ENCODE measurements at places on chromosomes 1 and 21.

DNA sequence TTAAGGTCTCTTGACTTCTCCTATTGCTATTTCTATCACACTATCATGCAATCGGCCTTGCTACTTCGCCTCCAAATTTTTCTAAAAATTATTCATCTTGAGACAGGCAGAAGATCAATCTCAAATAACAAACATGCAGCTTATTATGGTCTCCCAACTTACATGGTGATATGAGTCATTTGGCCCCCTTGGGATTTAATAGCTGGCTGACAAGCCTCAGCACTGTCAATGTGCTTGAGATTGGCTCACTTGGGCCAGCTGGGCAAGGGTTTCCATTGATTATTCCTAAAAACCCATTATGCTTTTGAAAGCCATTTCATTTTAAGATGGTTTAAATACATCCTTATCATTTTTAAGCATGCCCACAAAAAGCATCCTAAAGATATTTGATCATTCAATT lies 224.5 kb upstream of the NFIA start:
- no peak for DNase-seq

DNA sequence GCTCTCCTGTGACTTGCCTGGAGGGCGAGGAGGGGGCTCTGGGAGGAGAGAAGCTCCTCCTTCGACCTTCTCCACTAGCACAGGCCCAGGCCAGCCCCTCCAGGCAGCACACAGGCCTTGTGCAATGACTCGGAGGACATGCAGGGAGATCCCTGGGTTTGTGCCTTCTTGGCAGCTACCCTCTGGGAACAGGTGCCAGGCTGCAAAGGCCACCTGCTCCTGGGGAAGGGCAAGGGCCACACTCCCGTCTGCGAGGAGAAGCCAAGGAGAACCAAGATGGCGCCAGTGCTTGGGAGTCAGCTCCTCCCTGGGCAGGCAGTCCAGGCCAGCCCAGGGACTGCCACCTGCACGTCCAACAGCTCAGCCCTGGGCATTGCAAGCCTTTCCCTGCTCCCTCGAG lies 15.3 kb downstream of the CASZ1 start:
- DNase-seq = no peak

- DNase-seq = no peak
These were observed 449.1 kb upstream of the KAZN start for GRCh38 chr1:14149431-14149830.

DNA sequence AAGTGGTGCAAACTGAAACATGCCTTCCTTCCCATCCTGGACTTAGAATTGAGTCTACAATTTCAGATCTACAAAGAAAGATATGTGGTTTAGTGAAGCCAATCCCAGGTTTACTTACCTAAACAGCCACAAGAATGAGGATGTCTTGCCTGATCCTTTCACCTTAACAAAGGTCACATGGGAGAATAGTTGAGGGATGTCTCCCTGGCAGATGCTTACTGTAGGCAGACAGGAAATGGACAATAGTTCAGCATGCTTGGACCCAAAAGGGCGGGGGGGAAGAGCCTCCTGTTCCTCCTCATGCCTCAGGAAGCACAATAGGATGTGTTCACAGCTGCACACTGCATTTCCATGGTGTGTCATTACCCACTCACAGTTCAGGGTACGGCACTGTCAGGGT lies 492.7 kb upstream of the USP24 start:
- DNase-seq = no peak

DNA sequence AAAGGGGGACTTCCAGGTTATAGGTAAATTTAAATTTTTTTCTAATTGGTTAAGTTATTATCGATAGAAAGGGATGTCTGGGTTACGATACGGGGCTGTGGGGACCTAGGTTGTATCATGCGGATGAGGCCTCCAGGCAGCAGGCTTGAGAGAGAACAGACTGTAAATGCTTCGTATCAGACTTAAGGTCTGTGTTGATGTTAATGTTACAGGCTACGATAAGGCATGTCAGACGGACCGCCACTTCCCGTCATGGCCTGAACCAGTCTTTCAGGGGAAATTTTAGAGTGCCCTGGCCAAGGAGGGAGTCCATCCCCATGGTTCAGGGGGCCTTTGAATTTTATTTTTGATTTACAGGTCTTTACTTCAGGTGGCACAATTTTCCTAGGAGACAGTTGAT lies 16.7 kb downstream of the ABCG1 start:
- no peak for DNase-seq

DNA sequence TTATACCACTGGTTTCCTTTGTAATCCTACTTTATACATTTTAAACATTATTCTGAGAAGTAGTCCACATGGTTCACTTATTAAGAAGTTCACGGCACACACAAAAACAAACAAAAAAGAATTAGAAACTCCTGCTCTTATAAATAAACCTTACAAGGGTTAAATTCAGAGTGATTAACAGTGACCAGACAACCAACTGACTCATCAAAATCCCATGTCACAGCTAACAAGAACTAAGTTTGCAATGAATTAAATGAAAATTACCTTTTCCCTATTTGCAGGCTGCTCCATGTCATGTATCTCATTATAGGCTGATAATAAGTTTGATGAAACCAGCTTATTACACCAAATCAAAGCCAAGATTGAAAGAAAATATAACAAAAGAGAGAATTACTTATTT lies 77.5 kb downstream of the PUM1 start:
- DNase-seq = no peak

GRCh38 chr21:41360072-41360821 lies 1.6 kb upstream of the MX2 start:
- DNase-seq = peak; percentile 25

DNA sequence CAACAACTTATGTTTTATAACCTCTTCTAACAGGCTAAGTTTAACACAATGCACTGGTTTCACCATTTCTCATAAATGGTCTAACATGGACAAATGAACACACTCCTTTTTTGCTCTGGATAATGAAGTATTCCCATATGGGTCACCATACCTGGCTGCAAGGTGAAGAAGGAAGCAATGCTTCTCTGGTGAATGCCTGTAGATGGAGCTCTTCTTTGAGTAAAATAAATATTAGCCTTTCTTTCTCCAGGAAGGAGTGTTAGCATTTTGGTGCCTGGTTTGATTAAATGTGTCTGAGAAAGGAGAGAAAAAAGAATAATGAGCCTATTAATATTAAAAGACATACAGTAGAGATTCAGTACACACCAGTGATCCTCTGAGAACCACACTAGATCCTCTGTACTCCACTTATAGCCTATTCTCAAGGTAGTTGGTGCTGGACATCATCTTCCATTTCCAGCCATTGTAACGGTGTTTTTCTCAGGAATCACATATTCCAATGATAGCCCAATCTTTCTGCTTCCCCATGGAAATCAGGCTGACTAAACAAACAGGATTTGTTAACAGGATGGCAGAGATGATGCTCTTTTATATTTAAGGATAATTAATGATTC lies 17.6 kb downstream of the MTFR1L start:
- no peak for DNase-seq

- peak; percentile 8 for DNase-seq
These were observed 86.6 kb upstream of the DPH5 start for GRCh38 chr1:101112051-101112780.

GRCh38 chr1:40421431-40422384 lies 28.6 kb upstream of the ZFP69B start:
- peak; percentile 11 for DNase-seq

DNA sequence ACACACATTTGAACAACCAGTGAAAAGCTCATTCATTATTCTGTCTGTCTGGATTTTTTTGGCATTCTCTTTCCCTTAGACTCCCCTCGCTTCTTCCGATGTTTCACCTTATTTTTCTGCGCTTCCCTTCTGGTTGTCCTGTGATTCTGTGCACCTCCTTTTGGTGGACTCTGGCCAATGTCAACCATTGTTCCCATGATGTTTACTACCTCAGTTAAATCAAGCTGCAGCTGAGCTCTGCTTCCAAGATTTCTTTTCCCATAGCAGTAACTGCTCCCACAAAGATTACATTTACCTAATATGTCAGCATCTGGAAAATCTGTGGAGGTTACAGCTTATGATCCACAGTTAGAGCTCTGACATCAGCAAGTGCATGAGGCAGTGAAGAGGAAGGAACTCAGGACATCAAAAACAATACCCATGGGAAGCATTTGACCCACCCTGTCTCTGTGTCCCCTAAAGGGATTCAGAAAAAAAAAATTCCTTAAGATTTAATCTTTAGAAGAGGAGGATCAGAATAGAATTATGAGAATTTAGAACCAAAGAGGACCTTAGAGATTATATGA lies 69.9 kb upstream of the ADAMTS5 start:
- no peak for DNase-seq

DNA sequence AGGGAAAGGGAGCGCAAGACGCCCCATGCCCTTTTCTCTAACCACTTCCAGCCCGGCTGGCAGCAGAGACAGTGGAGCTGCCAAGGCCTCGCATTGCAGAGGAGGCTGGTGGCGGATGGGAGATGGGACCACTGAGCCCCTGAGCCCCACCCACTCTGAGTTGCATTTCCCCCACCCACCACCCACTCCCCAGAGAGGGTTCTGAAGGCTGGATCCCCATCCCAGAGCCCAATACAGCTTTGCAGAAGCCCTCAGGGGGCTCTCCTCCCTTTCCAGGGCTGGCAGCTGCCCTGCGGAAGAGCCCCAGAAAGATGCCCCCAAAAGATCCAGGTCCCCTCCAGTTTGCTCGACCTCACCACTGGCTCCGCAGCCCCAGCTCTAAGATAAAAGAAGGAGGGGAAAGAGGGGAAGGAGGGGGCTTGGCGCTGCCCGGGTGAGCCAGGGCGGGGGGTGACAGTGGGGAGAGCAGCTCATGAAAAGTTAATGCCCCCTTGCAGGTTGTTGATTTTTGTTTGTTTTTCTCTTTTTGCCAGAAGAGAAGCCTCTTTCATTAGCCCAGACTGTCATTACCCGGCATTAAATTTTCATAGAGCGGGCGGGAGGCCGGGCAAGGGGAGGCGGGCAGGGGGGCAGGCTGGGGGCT lies 38.4 kb upstream of the CASZ1 start:
- DNase-seq = no peak

DNA sequence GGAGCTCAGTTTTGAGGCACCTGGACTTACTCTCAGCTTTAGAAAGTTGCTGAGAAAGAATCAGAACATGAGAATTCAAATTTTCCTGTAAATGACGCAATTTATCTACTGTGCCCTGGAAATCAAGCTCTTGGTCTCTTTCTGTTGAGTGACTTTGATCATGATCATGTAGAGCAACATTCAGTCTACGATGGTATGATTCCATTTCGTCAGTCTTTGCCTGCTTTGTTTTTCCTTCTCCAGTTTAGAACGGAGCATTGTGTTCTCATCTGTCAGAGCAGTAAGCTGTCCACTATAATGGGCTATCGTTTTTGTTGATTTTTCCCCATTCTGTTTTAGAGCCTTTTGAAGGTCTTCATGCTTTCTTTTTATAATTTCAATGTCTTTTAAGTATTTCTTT lies 20.7 kb downstream of the SFT2D2 start:
- DNase-seq = no peak

DNA sequence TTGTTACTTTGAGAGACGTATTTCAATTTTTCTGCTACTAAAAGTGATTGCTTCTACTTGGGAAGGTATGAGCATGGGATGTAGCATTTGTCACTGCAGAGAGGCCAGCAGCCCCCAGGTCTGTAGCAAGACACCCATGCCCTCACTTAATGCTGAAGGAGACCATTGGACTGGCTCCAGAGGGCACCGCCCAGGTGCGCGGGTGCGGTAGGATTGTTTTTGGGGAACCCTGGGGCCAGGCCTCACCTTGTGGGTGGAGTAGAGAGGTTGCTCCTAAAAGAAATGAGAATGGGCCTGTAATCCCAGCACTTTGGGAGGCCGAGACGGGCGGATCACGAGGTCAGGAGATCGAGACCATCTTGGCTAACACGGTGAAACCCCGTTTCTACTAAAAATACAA lies 30.6 kb upstream of the IFNGR2 start:
- DNase-seq = no peak

DNA sequence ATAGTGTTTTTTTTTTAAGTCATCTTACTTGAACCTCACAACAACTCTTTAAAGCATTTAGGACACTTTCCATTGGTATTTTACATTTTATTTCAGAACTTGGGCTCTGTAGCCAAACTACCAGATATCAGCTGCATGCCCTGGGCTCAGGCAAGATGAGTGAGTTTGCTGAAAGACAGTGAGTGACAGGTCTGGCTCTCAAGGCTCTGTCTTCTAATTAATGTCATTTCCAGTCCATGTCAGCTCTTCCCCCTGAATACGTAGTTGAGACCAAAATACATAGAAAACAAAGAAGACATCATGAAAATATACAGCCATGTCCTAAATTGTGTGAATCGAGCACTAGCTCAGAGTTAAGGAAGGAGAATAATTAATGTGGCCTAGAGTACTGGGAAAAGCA lies 39.7 kb downstream of the PRRX1 start:
- no peak for DNase-seq

- DNase-seq = no peak
These were observed 22.9 kb upstream of the GNPAT start for GRCh38 chr1:231218078-231218477.

DNA sequence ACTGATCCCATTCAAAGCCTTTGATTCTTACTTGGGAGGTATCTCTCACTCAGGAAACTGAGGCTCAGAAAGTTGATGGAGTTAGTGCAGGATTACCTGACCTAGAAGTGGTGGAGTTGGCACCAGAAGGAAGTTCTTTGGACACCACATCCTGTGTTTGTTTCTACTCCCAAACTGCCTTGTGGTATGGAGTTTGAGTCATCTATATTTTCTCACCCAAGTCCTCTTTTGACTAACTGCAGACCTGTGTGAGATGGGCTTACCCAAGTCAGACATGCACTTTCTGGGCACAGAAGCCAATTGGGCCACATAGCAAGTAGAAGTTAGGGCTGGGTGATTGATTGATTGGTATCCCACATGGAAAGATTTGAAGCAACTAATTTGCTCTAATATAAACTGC lies 36.1 kb downstream of the FGGY start:
- DNase-seq = no peak

- peak; percentile 41 for DNase-seq
These were observed 22.0 kb downstream of the THAP3 start for GRCh38 chr1:6646499-6647148.

DNA sequence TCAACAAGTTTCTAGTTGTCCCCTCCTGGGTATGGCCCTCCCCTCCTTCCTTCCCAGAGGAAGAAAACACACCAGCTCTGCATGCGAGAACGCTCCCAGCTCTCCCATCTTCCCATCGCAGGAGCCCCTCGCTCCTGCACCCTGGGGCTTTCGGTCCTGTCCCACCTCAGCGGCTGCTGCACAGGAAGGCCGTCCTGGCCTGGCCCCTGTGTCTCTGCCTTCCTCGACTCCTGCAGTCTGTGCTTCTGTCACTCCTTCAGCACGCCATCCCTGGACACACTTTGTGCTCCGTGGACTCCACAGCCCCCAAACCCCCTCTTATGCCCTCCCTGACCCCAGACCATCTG lies 23.2 kb downstream of the KRTAP10-1 start:
- DNase-seq = no peak

DNA sequence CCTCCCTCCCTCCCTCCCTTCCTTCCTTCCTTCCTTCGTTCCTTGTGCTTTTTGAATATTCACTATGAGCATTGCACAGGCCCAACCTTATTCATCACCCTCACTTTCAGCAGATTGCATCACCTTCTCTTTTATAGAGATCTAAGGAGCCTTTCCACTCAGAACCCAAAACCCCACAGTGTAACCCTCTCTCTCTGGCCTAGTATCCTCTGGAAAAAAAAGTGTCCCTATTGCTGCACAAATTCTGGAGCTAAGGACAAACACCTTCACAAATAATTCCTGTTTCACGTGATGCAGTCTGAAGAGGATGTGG lies 25.6 kb downstream of the OR10J5 start:
- no peak for DNase-seq
